Right lobe of liver (tissue), 6 donors: ENCODE measurements at places on chromosomes 2 and 18. TPM values are rescaled to one million over a fixed set of nuclear protein-coding genes. Genes with fewer than 3 reads are reported as not detected.

GRCh38 chr18:61164321-61164720 is 168.9 kb upstream of the CDH20 start:
- H3K4me3 ChIP-seq = no peak overlapping the region
- no peaks in the 10 kb centered on the region for H3K4me1 ChIP-seq
- H3K36me3 ChIP-seq = no peaks in the 10 kb centered on the region
- H3K27ac ChIP-seq = no peak overlapping the region
- DNase-seq = no peak
- H3K27me3 ChIP-seq = no peaks in the 10 kb centered on the region

DNA sequence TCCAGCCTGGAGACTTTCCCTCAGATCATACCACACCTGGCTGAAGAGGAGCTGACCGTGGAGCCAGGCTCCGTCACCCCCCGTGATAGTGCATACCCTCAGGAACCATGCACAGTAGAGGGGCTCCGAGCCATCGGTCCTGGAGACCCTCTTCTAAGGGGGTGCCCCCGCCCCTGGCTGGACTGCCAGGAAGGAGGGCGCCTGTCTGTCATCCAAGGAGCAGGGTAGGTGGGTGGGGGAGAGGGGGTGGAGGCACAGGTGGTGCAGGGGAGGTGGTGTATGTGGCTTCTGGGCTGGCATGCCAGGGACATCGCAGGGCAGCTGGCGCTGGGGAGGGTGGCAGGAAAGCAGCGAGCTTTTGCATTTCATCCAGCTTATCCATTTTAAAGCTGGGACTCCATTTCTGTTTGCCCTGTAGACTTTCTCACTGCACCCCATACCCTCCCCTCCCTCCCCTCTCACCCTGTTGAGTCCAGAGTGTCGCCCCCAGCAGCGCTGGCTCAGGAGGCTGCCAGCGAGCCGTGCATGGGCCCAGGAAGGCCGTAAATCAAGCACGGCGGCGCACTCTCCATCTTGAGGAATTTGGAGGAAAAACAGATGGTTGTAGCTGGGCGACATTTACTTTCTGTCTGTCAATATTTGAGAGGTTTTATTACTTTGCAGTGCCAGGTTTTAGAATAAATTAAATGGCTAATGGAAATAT is 56.2 kb upstream of the HS6ST1 start:
- no peaks in the 10 kb centered on the region for H3K36me3 ChIP-seq
- no peaks in the 10 kb centered on the region for H3K4me1 ChIP-seq
- H3K27me3 ChIP-seq = no peaks in the 10 kb centered on the region
- no peak for DNase-seq

- DNase-seq = no peak
- no peak overlapping the region for H3K4me3 ChIP-seq
- no peaks in the 10 kb centered on the region for H3K36me3 ChIP-seq
Measured at GRCh38 chr2:62564380-62565137, 58.6 kb upstream of the TMEM17 start.

DNA sequence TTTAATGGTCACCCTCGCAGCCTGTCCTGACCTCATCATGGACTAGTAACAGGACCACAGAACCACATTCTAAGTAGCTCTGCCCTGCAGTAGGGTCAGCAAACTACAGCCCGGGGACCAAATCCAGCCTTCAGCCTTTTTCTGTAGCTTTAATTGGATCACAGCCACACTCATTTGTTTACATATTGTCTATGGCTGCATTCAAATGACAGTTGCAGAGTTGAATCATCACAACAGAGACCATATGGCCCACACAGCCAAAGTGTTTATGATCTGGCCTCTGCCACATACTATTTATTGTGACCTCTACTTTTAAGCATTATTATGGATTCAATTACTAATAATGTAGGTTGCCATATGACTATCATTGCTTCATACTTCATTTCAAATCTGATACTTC is 47.7 kb downstream of the MAP3K19 start:
- H3K36me3 ChIP-seq = no peaks in the 10 kb centered on the region
- H3K27me3 ChIP-seq = no peaks in the 10 kb centered on the region
- no peak overlapping the region for H3K27ac ChIP-seq

DNA sequence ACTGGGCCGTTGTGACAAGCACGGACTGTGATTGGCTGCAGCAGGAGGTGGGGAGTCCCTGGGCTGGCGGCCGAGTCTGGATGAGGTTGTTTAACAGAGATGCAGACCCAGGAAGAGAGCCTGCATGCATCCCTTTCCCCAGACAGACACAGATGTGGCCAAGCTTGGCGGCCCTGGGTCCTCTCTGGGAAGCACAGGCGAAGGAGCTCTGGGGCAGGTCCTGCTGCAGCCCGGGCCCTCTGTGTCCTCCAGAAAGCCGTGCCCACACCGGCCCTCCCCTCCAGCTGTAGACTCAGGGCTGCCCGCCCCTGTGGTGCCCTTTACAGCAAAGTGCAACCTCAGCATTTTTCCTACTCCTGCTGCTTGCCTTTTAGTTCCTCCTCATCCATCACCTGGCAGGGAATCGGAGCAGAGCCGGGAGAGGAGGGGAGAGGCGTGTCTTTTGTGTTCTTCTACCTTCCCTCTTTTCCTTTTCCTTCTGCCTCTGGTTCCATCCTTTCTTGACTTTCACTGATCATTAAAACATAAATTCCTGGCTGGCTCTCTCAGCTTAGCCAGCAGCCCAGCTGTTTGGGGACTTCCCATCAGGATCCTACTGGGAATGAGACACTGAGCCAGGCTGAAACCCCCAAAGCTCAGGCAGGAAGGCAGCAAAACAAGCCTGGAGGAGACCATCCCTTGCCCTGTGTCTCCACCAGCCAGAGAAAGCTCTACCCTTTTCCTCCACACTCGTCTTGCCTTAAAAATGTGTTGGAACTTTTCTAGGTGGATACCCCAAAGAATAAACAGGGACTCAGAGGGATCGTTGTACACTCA is 75.0 kb downstream of the CTIF start:
- H3K27me3 ChIP-seq = no peaks in the 10 kb centered on the region
- no peaks in the 10 kb centered on the region for H3K4me1 ChIP-seq
- DNase-seq = peak; percentile 56
- no peak overlapping the region for H3K27ac ChIP-seq
- no peaks in the 10 kb centered on the region for H3K36me3 ChIP-seq

DNA sequence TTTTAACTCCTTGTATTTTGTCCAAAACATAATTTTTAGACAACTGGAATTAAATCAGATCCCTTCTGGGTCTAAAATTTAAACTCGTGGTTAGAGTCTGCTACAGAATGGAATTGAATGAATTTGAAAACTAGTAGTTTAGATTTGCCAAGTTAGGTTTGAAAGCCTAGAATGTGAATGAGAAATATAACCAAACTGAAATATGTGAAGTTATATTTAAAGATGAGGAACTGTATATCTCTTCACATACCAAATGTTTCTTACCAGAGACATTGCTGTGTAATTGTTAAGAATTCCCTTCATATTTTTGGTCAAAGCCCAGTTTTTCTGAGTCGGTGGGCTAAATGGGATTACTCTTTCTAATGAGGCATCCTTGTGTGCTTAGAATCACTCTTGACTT is 74.2 kb downstream of the LPIN1 start:
- no peaks in the 10 kb centered on the region for H3K4me1 ChIP-seq
- no peaks in the 10 kb centered on the region for H3K27me3 ChIP-seq
- DNase-seq = no peak

DNA sequence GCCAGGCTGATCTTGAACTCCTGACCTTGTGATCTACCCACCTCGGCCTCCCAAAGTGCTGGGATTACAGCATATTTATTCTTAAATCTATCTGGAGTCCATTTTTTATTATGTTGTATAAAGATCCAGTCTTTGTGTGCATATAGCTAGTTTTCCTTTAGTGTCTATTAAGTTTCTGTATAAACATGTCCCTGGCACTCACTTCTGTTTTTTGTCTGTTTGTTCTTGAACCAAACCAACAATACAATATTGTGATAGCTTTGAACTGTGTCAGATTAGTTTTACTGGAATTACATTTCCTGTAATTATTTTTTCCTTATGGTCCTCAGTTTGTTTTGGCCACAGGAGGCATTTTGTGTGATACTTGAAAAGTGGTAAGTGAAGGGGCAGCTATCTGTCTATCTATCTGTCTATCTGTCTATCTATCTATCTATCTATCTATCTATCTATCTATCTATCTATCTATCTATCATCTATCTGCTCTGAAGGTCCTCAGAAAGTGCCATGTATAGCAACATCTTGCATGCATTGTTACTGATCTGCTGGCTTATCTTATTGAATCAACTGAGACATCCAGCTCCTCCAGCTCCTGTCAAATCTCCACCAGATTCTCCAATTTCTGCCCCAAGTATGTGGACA is 70.9 kb upstream of the ACVR1 start:
- no peak overlapping the region for H3K27ac ChIP-seq
- no peak for DNase-seq
- H3K36me3 ChIP-seq = no peaks in the 10 kb centered on the region
- H3K4me1 ChIP-seq = no peaks in the 10 kb centered on the region

- no peak overlapping the region for H3K27ac ChIP-seq
- no peaks in the 10 kb centered on the region for H3K27me3 ChIP-seq
- no peak overlapping the region for H3K4me3 ChIP-seq
- no peaks in the 10 kb centered on the region for H3K36me3 ChIP-seq
- DNase-seq = no peak
Measured at GRCh38 chr2:182404975-182405561, 21.8 kb downstream of the PDE1A start.

DNA sequence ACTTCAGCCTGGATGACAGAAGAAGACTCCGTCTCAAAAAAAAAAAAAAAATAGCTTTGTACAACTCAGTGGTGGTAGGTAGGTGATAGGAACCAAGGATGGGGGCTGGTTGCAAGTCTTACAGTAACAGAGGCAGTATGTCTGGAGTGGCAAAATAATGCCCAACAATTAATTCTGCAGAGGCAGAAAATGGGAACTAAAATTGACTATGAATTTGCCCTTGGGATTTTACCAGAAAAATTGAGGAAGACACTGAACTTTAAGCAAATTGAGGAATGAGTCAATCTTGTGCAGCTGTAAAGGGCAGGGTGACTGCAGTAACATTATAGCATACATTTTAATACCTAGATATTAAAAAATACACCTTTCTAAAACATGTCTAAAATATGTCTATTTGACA is 292.1 kb upstream of the FBXO11 start:
- H3K27me3 ChIP-seq = no peaks in the 10 kb centered on the region
- H3K27ac ChIP-seq = no peak overlapping the region
- peaks cover 5% of the 10 kb centered on the region for H3K4me1 ChIP-seq
- no peaks in the 10 kb centered on the region for H3K36me3 ChIP-seq
- no peak overlapping the region for H3K4me3 ChIP-seq
- DNase-seq = no peak

DNA sequence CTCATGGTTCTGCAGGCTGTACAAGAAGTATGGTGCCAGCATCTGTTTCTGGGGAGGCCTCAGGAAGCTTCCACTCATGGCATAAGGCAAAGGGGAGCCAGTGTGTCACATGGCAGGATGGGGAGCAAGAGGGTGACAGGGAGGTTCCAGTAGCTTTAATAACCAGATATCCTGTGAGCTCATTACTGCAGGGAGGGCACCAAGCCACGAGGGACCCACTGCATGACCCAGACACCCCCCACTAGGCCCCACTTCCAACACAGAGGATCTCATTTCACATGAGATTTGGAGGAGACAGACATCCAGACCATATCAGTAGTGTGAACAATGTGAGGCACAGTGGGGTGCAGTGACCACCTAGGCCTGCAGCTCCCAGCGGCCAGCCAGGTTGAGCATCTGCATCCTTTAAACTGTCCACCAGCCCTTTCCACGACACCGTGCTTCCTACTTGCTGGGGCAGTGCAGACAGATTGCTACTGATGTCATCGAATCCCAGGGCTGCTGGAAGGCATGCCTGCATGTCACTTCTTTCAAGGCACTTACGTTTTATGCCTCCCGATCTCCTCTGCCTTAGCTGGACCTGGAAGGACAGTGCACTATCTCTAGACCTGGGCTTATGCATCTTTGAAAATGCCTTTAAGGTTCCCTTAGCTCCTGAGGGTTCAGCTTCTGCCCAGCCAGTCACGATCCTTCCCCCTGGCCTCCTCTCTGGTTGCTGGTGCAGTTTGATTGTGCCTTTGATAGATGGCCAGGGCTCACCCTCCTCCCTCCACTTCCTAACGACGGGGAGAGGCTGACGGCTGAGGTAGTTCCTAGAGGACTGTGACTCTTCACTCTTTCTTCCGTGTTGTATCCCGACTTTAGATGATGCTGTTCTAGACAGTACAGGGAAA is 174.3 kb downstream of the FAM210A start:
- H3K4me3 ChIP-seq = no peak overlapping the region
- no peak for DNase-seq
- no peaks in the 10 kb centered on the region for H3K27me3 ChIP-seq
- peaks cover 9% of the 10 kb centered on the region for H3K4me1 ChIP-seq

DNA sequence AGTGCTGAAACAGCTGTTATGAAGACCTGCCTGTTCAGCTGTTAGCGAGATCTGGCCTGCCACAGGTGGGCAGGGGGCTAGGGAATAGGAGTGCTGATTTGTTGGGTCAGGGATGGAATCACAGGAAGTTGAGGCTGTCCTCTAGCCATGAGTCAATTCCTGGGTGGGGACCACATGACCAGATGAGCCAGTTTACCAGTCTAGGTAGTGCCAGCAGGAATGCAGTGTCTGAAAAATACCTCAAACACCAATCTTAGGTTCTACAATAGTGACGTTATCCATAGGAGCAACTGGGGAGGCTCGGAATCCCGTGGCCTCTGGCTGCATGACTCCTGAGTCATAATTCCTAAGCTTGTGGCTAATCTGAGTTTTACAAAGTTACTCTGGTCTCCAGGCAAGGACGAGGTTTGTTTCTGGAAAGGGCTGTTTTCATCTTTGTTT is 44.9 kb downstream of the DYSF start:
- H3K27me3 ChIP-seq = no peaks in the 10 kb centered on the region
- H3K4me1 ChIP-seq = no peaks in the 10 kb centered on the region
- H3K36me3 ChIP-seq = no peaks in the 10 kb centered on the region
- no peak overlapping the region for H3K4me3 ChIP-seq
- no peak overlapping the region for H3K27ac ChIP-seq

GRCh38 chr18:54774423-54774822 is 53.9 kb upstream of the RAB27B start:
- no peak for DNase-seq
- H3K4me3 ChIP-seq = no peak overlapping the region
- H3K27me3 ChIP-seq = no peaks in the 10 kb centered on the region
- no peaks in the 10 kb centered on the region for H3K36me3 ChIP-seq
- H3K4me1 ChIP-seq = peaks cover 4% of the 10 kb centered on the region
- H3K27ac ChIP-seq = no peak overlapping the region

NPPC gene
- total RNA-seq = not detected

LAMA1 gene
- total RNA-seq = 0.06 TPM

GALR1 gene
- total RNA-seq = not detected

M1AP gene
- not detected for total RNA-seq

MAP3K19 gene
- total RNA-seq = not detected
